ENCODE measurements at places on chromosomes 16 and 17.

- no peak for DNase-seq
Measured at GRCh38 chr16:1009358-1010150, 28.0 kb downstream of the SOX8 start.

DNA sequence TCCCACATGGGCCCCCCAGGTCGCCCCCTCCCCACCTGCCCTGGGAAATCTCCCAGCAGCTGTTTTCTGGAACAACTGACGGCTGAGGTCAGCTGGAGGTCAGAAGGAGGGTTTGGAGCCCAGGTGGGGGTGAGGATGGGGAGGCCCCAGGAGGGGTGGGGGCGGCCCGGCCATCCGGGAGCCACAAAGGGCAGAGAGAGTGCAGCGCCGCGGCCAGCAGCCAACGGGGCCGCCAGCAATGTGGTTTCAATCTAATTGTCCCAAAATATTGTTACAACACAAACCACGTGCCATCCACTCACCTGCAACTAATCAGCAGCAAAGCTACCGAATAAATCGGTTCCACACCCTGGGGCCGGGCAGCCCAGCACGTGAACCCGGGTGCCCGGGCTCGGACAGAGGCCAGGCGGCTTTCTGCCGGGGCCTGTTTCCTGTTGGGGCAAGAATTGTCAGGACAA is 28.3 kb upstream of the SLC38A10 start:
- no peak for DNase-seq

DNA sequence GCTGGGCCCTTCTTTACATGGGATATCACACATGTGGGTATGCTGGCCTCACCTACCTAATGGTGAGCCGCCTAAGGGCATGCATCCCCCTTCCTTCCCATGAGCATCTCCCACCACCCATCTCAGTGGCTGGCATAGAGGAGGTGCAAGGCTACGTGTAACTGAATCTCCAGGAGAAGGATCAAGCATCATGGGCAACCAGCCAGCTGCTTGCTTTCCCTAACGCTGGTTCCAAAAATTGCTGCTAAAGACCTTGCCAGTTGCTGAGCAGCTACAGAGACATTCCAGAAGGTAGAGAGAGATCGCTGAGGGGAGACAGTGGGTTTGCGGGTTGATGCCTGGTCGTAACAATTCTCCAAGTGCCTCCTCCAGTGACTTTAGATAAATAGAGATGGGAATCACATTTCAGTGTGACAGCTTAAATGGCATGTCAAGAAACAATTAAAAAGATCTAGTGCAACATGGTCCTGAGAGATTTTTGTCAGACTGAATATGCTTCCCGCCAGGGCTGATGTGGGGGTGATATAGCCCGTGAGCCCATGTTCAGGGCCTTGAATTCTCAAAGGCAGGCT is 378.4 kb upstream of the CDH5 start:
- no peak for DNase-seq

DNA sequence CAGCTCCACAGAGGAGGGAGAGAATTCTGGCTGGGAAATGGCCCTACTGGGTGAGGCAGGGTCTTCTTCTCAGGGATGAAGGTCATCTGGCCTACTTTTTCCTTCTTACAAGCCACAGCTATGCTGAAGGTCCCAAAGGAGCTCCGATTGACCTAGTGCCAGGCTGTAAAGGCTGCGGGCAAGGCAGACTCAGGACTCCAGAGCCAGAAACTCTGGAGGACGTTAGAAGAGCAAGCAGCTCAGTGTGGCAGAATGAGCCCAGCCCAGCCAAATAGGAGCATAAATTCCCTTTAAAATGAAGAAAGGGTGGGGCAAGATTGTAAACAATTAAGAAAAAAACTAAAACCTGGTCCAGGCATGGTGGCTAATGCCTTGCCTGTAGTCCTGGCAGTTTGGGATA is 20.1 kb upstream of the CNOT1 start:
- no peak for DNase-seq

DNA sequence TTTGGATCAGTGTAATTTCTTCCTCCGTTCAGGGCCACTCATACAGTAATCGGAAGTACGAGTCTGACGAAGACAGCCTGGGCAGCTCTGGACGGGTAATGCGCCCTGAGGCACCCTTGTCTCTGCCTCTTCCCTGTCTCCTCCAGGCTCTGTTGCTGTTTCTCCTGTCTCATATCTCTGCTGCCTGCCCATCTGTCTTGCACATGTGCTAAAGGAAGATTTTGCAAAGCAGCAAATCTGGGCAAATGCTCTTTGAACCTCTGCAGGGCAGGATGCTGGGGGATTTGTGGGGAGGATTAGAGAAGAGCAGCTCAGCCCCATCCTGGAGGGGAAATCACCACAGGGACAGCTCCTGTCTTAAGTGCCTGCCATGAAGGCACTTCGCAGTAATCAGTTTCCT is 32.4 kb upstream of the POLR3E start:
- peak; percentile 18 for DNase-seq

- DNase-seq = peak; percentile 62
Measured at GRCh38 chr16:16127469-16128116, 95.7 kb downstream of the ABCC6 start.

- DNase-seq = no peak
Measured at GRCh38 chr17:8133941-8134340, 10.0 kb upstream of the HES7 start.

DNA sequence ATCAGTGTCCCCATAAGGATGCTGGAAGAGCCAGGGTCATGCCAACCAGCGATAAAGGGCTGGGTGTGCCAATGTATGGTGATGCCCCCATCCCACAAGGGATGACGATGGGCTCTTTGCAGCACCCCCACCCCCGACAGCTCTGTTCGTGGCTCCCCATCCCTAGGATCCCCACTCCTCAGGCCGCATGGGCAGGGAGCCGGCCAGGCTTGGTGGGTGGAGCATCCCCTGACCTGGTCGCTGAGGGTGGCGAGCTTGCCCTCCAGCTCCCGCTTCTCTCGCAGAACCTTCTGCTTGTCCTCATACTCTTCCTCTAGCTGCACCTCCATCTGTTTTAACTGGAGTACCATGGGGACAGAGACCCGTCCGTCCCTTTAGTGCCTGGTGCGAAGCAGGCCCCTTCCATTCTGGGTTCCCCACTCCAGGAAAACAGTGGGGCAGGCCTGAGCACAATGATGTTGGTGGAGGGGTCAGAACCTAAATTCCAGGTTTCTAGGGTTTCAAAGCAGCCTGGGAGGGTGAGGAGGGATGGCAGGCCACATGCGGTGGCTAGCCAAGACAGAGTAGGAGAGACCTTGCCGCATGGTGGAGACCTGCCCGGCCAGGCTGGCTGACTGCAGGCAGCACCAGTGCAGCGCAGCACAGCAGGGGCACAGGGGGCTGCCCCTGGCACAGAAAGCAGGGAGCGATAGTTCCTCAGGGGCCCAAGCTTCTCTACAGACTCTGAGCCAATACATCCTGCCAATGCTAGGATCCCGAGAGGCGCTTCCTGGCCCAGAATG is 50.3 kb downstream of the PIPOX start:
- no peak for DNase-seq

- peak; percentile 84 for DNase-seq
Measured at GRCh38 chr17:44308320-44308818, at the start of gene RUNDC3A. Gene RUNDC3A, plus strand, starts transcription at chr17:44308601. Its CDS starts 232 bp downstream, at chr17:44308833.

- no peak for DNase-seq
Measured at GRCh38 chr16:85040685-85041084, 13.1 kb downstream of the KIAA0513 start.

DNA sequence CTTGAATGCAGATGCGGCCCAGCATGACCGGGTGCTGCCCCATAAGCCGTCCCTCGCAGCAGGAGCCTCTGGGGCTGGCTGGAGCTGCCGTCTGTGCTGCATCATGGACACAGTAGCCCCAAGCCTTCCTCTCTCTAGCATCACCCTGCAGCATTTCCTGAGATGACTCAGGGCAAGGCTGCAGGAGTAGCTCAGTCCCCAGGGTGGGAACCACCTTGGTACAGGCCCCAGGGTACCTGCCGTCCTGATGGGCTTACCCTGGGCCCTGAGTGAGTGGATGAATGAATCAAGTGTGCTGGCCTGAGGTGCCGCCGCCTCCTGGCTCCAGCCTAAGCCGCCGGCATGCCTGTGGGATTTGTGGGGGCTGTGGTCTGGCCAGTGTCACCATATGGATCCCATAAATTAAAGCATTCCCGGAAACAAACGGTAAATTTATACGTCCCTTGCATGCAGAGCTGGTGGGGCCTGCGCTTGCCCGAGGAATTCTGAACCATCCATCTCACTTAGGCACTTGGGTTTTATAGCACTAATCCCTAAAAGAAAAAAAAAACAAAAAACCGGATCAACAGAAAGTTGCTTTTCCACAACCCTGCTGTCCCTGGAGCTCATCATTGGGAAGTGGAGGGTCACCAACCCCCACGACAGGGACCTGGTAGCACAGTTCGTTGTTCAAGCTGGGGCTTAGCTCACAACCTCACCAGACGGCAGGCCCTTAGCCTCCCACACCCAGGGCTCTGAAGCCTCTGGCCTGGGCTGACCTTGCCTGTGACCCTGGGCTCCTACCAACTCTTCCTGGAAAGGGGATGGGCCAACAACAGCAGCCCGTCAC is 242.6 kb upstream of the CIBAR2 start:
- DNase-seq = peak; percentile 99

- DNase-seq = no peak
Measured at GRCh38 chr16:55212791-55213190, 111.2 kb upstream of the IRX6 start.

DNA sequence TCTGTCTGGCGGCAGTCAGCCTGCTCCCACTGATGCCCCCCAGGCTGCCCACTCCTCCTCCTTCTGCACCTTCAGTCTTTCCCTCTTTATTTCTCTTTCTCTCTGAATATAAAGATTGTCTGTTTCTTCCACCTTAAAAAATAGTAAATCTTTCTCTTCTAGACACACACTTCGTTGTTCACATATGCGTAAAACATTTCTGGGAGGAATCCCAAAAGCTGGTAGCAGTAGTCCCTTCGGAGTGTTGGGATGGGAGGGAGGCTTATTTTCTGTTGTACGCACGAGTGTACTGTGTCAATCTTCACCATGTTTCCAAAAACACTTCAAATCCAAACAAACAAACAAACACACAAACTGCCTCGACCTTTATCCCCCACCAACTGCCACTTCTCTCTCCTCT is 9.9 kb downstream of the OSBPL7 start:
- no peak for DNase-seq

- no peak for DNase-seq
Measured at GRCh38 chr16:397135-397661, at the start of gene NME4. Gene NME4, plus strand, starts transcription at chr16:397199. Its CDS starts 24 bp downstream, at chr16:397223.

DNA sequence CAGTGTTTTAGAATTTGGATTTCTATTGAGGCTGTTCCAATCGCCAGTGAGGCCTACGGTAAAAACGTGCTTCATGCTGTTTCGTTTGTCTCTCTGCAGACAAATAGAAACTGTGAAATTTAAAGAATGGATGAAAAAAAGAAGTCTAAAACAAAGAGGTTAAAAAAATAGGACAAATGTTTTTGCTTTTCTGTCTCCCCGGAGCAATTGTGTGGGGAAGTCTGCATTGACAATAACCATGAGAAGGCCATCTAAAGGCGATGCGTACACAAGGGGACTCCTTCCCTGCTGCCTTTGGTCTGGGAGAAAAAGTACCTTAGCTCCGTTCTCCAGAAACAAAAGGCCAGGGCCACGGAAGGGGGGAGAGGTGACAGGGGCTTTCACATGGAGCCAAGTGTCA is 4.6 kb upstream of the ZFHX3 start:
- no peak for DNase-seq

DNA sequence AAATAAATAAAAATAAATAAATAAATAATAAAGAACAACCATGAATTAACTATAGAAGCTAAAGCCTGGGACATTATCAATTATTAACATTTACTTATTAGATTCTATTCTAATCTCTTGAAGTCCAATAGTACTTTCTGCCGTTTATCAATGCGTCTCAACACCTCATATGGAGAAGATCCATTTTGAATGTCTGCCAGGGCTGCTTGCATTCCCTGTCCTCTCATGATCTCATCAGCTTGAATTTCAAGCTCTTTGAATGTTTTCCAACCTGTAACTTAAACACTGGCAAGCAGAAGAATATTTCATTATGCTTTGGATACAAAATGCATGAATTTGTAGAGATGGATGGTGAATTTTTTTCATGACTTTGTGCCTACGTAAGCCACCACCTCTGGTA is 191.9 kb upstream of the ANKFN1 start:
- DNase-seq = no peak

- DNase-seq = peak; percentile 30
Measured at GRCh38 chr17:38663125-38663751, 11.5 kb downstream of the EPOP start.

GRCh38 chr17:2197271-2197670 is 106.3 kb downstream of the SMG6 start:
- DNase-seq = no peak

DNA sequence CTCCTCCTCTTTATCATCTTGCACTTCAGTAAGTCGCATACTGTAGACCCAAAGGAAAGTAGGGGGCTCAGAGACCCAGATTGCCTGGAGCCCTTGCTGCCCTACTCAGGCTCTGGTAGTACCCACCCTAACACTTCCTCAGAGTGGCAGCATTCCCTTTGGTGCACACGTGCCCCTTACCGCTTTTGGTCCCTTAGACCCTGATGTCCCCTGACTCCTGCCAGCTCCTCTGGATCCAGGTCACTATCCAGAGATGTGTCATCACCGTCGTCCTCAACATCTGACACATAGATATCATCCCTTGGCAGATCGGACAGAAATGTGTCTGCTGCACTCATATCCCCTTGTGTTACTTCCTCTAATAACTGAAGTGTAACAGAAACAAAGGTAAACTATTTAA is 5.4 kb upstream of the PSMC5 start:
- no peak for DNase-seq

DNA sequence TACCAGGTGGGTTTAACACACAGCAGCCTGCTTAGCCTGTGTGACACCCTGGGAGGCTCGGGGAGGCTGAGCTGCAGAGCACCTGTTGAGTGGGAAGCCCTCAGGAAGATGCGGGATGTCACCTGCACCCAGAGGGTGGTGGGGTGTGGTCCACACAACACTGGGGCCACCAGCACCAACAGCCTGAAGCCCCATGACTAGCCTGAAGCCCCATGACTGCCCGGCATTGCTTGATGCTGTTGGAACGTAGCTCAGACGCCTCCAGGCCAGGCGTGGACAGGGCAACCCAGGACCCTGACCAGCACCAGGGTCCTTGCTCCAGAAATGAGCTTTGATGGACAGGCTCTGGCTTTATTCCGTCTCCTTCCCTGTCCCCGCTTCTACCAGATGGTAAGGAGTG is 76.3 kb upstream of the ZNF469 start:
- no peak for DNase-seq

- no peak for DNase-seq
Measured at GRCh38 chr17:685006-685405, 29.6 kb downstream of the VPS53 start.

GRCh38 chr16:30142672-30143346 is 19.8 kb upstream of the MAPK3 start:
- no peak for DNase-seq

GRCh38 chr17:81931557-81932332 is 4.2 kb upstream of the MAFG start:
- no peak for DNase-seq

- DNase-seq = no peak
Measured at GRCh38 chr17:82214012-82214628, 1.5 kb upstream of the CCDC57 start.
